ENCODE measurements at places on chromosomes 12 and 14.

DNA sequence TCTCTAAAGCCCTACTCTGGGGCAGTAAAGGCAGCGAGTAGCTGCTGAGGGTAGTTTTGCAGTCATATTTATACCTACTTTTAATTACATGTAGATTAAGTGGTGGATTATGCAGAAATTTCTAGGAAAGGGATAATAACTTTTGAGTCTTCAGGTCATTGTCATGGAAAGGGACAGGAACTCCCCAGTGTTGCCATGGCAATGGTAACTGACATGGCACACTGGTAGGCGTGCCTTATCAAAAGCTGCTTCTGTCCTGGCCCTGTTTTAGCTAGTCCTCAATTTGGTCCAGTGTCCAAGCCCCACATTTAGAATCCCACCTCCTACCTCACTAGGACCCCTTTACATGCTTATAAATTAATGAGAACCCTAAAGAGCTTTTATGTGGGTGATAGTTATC lies 303.1 kb downstream of the VRK1 start:
- DNase-seq: no peak

- DNase-seq: no peak
Observed at GRCh38 chr14:65704850-65705249, 292.3 kb downstream of the FUT8 start.

GRCh38 chr12:77788231-77789168 lies 42.2 kb upstream of the NAV3 start:
- no peak for DNase-seq

DNA sequence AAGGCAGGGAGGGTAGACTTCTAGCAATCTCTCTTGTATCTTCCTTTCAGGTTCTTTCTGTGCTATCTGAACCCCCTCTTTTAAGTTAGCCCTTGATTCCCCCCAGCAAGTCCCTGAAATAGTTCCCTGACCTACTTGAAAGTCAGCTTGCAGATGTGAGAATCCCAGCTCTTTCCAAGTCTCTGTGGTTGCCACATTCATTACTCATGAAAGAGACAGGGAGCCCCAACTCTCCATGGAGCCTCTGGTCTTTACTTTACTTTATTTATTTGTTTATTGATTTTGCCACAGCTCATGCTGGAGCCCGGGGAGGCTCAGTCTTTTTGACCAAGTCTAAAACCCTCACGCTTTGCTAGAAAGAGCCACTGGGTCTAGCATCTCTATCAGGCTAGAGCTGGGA lies 193.6 kb upstream of the FAR2 start:
- DNase-seq: no peak

- peak; percentile 44 for DNase-seq
Observed at GRCh38 chr14:22375321-22375930, 213.6 kb downstream of the DAD1 start.

Measured in right renal pelvis (tissue), 4 donors.